ENCODE measurements at places on chromosomes 11 and 22. TPM values are rescaled to one million over a fixed set of nuclear protein-coding genes. Genes with fewer than 3 reads are reported as not detected.

The EIF3L gene
- 1,214 TPM for polyA plus RNA-seq

DNA sequence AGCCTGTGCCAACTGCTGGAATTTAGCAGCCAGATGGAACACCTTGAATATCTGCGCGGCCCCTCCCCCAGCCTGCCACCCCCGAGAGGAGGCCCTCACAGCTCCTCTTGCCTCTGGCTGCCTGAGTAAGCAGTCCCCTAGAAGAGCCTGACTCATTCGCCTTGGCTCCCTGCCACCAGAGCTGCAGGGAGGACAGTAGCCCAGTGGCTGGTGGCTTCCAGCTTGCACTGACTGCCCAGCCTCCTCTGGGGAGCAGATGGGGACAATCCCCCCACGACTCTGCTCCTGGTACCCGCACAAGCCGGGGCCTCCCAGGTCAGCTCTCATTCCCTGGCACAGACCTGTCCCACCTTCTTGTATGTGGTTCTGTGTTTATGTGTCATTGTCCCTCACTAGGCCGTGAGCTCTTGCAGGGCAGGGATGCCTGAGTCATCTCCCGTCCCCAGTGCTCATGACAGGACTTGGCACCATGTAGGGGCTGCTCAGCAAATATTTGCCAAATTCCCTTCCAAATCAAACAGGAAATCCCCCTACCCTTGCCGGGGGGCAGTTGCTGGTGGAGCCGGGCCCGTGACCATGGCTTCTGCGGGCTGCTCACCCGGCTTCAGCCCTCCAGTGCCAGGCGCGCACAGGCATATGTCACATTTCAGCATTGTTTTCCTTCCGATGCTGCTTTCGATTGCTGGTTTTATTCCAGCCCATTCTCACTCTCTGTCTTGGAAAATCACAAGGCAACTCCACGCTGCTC, 43.6 kb downstream of the CACNG2 start:
- DNase-seq, result peak; percentile 12

The KCNJ4 gene
- polyA plus RNA-seq, result 0.25 TPM

- DNase-seq, result no peak
Measured at GRCh38 chr11:112628676-112629075, 332.5 kb upstream of the NCAM1 start.

DNA sequence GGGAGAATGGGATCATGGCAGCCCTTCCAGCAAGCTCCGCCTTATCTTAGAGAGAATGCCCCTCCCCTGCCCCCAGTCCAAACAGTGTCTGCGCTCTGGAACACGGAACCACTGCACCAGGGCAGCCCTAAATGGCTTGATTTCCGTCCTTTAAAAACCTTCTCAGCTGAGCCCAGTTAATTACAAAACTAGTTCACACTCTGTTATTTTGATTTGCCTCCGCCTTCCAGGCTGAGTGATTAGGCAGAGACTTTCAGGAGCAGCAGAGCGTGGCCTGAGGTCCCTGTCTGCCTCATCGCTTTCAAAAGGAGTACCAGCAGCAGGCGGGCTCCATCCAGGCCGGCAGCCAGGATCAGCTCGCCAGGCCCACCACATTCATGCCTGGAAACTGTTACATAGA, 313.0 kb downstream of the BRD1 start:
- no peak for DNase-seq

The OR52H1 gene
- polyA plus RNA-seq, result not detected

- DNase-seq, result no peak
Measured at GRCh38 chr11:12005476-12005875, 3.0 kb downstream of the DKK3 start.

DNA sequence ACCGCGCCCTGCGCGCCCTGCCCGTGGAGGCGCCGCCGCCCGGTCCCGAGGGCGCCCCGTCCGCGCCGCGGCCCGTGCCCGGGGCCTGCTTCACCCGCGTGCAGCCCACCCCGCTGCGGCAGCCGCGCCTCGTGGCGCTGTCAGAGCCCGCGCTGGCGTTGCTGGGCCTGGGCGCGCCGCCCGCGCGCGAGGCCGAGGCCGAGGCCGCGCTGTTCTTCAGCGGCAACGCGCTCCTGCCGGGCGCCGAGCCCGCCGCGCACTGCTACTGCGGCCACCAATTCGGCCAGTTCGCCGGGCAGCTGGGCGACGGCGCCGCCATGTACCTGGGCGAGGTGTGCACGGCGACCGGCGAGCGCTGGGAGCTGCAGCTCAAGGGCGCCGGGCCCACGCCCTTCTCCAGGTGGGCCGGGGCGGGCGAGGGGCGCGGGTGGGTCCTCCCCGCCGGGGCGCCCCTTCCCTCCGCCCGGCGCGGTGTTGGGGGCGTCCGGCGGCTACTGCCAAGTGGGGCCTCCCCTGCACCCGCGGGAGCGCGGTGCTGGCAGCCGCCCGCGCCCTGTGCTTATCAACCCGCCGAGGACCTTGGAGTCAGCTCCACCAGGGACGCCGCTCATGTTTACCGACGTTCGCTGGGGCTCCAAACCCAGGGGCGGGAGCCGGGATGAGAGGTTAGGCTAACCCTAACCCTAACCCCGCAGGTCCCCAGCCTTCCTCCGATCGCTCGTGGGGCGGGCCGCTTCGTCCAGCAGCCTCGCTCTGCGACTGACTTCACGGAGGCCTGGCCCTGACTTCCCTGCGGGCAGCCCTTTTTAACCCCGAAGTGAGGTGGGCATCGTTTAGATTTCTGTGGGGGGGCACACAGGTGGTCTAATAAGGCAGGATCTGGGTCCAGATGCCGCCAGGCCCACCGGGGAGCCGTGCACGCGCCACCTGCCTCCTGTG, 649 bp downstream of the SELENOO start:
- DNase-seq, result no peak

DNA sequence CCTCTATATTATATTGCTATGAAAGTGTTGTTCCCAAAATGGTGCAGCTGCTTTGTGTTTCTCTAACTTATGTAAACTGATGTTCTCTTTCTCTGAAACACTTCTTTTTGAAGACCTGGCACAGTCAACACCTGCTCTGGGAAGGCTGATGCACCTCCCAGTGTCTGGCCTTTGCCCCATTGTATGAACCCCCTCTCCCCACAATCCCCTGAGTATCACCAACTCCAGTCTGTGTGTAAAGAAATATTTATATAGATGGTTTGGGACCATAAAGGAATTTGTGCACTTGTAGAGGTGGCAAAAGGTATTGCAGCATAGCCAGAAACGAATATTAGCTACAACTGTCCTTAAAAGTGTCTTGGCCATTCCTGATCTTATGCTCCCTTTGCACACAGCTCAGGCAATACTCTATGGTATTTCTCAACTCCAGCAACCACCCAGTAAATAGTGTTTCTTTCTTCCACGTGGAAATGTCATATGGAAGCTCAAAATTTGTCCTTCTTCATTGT, 365.2 kb upstream of the DDI1 start:
- DNase-seq, result no peak

DNA sequence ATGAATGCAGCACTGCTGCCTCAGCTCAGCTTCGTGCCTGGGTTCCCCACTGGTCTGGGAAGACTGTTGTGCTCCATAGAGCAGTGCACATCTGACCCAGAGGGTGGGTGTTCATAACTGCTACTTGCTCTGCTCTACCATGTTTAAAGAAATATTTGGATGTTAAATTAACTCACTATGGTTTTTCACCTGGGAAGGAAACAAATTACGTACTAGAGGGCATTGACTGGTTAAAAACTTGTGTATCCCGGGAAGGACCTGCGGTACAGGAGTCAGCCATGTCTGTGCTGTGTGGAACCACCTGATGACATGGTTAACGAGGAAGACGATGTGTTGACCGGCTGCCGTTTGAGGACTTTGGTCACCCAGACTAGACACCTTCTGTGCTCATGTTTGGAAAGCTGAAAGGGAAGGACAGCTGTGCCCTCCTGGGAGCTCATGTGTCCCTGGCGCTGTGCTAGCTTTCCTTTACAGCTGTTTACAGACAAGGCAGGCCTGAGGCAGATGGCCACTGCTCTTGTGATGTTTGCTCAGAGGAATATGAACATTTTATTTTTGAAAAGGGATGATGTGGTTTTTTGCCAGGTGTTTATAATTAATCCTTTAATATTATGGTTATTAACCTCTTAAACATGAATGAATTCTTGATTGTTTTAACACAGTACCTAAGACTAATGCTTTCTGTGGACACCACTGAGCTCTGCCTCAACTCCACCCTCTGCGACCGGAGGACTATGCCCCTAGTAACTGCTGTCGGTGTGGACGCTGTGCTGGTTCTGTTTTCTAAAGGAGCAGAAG, 14.3 kb upstream of the AIFM3 start:
- DNase-seq, result no peak

GRCh38 chr22:39592081-39593065, 21.8 kb downstream of the CACNA1I start:
- no peak for DNase-seq

The FOSL1 gene
- 0.18 TPM for polyA plus RNA-seq

DNA sequence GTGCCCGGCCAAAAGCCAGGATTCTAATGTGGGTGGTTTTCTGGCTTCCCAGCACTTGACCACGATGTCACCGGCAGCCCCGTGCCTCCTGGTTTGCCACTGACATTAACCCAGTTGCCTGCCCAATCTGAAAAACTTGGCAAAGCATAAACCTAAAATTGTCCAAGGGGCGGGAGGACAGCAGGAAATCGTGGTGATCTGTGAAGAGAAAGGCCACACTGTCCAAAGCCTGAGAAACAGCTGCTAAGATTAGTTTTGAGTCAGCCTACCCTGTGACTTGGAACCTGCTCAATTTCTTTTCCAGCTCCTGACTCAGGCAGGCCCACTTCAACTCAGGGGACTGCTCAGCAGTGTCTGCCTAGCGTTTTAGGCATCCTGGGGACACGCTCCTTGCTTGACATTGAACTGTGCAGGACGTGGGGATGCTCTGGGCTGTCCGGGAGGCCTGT, 8.2 kb upstream of the F2 start:
- DNase-seq, result peak; percentile 74

DNA sequence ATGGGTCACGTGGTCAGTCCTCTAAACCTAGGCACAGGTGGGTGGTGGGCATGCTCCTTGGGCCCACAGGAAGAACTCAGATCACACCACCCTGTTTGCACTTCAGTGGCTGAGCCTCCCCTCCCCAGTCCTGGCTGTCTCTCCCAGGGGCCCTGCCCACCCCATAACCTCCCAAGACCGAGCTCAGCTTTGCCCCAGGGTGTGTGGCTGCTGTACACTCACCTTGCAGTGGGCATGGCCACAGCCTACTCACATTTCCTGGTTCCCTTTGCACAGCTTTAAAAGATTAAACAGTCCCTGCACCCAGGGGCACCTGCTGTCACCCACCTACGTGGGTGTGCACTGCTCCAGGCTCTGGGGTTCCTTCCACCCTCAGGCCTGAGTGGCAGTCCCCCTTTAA, 13.8 kb downstream of the TRIOBP start:
- DNase-seq, result no peak

- no peak for DNase-seq
Measured at GRCh38 chr11:128616161-128616560, 28.8 kb upstream of the ETS1 start.

The INTS4 gene
- 35.9 TPM for polyA plus RNA-seq

DNA sequence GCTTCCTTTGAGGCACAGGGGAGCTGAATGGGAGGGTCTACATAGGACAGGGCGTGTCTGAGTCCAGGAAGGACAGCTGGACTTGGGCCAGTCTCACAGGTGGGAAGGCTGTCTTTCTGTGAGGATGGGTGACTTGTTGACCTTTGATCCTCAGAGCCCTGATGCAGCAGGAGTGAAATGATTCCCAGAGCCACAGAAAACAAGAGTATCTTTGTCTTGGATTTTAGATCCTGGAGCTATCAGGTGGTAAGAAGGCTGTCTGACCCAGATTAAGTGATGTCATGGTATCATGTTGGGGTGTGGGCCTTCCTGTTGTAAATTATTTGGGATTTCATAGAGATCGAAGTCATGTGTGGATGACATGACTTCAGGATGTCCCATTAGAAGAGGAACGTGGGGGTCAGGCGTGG, 15.0 kb downstream of the PTPRJ start:
- DNase-seq, result no peak

GRCh38 chr22:25482091-25482760, 82.2 kb upstream of the GRK3 start:
- no peak for DNase-seq

DNA sequence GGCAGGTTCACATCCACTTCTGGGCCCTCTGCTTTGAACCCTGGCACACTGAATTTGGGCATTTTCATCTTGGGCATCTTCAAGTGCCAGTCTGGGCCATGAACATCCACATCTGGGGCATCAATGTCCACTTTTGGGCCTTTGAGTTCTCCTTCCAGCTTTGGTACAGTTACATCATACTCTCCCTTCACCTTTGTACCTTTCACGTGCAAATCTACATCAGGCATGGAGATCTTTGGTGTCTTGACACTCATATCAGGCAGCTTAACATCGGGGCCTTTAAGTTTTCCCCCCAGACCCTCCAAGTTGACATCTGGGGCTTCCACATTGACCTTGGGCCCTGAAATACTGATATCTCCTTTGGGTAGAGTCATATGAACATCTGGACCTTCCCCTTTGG, 14.5 kb downstream of the AHNAK start:
- no peak for DNase-seq

DNA sequence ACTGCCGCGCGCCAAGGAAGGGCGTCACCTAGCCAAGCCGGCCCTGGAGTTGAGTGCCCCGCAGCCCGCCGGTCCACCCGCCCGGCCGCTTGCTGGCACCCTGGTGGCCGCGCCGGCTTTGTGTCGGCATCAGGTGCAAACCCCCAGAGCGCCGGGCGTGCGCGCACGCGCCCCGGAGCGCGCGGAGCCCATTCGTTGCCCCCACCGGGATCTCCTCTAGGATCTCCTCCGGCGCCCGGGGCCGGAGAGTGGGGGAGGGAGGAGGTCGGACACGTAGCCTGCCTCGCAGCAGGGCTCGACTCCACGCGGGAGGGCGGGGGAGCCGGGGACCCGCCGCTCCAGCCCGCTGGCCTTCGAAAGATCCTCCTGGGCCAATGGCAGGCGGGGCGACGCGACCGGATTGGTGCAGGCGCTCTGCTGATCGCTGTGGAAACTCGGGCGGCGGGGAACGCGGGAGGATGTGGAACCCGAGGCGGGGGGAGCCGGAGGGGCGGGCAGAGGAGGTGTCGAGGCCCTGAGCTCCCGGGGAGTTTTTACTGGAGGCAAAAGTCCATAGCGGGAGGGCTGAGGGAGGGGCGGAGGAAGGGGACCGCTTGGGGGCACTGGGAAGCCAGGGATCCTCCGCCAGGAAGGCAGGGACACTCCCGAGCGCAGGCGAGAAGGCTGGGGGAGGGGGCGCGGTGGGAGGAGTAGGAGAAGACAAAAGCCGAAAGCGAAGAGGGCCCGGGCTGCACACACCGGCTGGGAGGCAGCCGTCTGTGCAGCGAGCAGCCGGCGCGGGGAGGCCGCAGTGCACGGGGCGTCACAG, at the start of gene FADS2:
Gene FADS2, plus strand, starts transcription at position 730 of the 808 bp plus-strand sequence. CDS start 91 bp downstream, outside the sequence.
- DNase-seq, result peak; percentile 98

GRCh38 chr11:111452146-111452545, 60.0 kb downstream of the BTG4 start:
- DNase-seq, result no peak

The OR5P2 gene
- not detected for polyA plus RNA-seq

- no peak for DNase-seq
Measured at GRCh38 chr11:76056876-76057275, 149.4 kb downstream of the WNT11 start.

The TEX54 gene
- polyA plus RNA-seq, result not detected
